ENCODE measurements at places on chromosomes 12 and 14. TPM values are rescaled to one million over a fixed set of nuclear protein-coding genes. Genes with fewer than 3 reads are reported as not detected.

The DYNC1H1 gene
- total RNA-seq, result 200 TPM

The CLEC6A gene
- total RNA-seq, result not detected

The SLCO1A2 gene
- total RNA-seq, result 0.11 TPM

The TRIP11 gene
- total RNA-seq, result 10.4 TPM

The ZDHHC22 gene
- total RNA-seq, result 0.20 TPM

The ESR2 gene
- 0.07 TPM for total RNA-seq

The NKX2-1 gene
- total RNA-seq, result not detected

The TDRD9 gene
- total RNA-seq, result 0.18 TPM

The PTMS gene
- 1,005 TPM for total RNA-seq

Data from A549 treated with dexamethasone at 1 μM for 4 hours (cell line).